AG08395 (cell line): ENCODE measurements at places on chromosomes 2 and 18.

DNA sequence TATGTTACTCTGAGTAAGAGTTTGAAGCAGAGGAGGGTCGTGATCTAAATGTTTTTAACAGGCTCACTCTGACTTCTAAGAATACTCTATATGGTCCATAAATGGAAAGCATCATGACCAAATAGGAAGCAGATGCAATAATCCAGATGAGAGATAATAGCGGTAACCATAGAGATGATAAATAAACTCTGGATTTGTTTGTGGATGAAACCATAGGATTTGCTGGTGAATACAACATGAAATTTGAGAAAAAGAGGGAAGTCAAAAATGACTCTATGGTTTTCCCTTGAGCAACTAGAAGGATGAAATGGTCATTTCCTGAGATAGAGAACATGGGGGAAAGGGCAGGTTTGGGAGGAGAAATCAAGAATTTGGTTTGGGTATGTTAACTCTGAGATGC is 3.9 kb downstream of the HEATR5B start:
- no peak for DNase-seq

- peak; percentile 32 for DNase-seq
Measured at GRCh38 chr2:6824962-6825361, 40.7 kb downstream of the CMPK2 start.

DNA sequence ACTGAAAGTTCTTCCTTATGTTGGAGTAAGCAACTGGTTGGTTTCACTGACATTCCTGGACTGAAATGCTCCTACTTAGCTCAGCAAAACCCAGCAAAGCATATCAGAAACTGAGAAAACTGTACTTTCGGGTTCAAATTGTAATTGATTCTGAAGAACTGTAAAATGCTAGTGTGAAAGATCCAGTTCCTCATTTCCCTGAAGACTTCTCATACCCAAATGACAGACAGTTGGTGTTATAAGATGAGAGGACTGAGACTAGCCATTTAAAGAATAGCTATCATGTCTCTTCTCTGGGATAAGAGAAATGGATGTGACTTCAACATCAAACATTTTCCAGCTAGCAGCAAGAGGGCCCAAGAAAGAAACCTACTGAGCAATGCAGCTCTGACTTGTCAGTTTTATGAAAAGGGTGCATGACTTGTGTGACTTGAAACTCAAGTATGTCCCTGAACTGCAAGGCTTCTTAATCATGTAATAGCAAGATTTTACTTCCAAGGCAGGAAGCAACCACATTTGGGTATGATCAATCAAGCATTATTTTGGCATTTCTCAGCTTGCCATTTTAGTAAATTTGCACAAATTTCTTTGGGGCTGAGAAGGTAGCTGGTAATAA is 420.3 kb upstream of the MMADHC start:
- DNase-seq: peak; percentile 9

GRCh38 chr18:61924550-61924949 is 31.7 kb upstream of the RNF152 start:
- DNase-seq: no peak

DNA sequence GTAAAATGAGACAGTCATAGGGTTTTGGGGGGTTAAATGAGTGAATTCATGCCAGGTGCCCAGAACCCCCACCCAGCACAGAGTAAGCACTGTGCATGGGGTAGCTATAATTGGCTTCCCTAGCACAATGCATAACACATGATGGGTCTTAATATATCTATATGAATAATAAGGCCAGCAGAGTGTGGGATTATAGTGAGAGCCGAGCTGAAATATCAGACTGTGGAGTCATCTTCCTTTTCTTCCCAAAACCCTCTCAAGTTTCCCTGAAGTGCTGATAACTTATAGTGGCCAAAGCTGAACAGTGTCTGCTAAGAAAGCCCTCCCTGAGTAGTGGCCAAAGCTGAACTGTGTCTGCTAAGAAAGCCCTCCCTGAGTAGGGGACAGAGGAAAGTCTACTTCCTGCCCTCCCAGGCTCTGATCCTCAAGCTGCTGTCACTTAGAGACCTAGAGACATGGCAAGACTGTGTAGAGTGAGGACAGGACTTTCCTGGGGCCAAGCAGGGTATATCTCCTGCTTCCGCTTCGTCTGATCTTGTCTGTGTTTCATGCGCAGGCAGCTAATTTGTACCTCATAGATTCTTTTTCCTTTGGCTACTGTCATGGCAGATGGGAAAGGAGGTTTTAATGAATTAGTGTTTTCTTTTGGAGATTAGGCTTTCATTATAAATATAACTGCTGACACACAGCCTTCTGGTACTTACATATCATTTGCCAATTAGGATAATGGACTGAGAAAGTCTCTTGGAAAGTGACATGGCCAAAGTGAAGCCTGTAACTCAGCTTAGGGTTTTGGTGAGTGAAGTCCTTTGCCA is 94.9 kb downstream of the FHOD3 start:
- DNase-seq: no peak
